Stimulated activated CD4-positive, alpha-beta T cell treated with anti-CD3 and anti-CD28 coated beads, Interleukin-1b, Interleukin-23, amount 100 ng/mL, for 1 hour (primary cell): ENCODE measurements at places on chromosomes 3 and 15.

- DNase-seq: no peak
Observed at GRCh38 chr15:88302373-88302772, 45.8 kb upstream of the NTRK3 start.

DNA sequence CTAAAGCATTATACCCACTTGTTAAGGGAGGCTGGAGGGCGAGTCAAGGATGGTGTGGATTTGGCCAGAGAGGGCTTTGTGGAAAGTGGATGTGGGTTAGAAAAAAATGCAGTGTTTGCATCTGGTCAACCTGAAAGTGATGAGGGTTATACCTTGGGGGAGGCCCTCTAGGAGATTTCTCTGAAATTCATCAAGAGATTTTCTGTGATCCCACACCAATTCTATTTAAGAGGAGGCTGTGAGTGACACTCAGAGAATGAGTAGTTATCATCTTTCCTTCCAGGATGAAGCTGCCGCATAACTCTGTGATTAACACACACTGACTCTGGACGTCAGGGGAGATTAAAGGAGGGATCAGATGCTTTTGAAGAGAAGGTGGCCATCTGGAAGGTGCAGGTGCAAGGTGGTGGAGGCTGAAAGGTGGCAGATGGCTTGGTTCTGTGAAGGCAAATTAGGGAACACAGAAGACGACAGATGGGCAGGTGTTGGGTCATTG is 54.8 kb downstream of the ANAPC13 start:
- DNase-seq: no peak

GRCh38 chr3:177335728-177336127 is 138.4 kb upstream of the TBL1XR1 start:
- DNase-seq: no peak

- no peak for DNase-seq
Observed at GRCh38 chr3:193865339-193865738, 270.6 kb upstream of the HES1 start.

- DNase-seq: no peak
Observed at GRCh38 chr3:122235147-122235546, 51.7 kb downstream of the CASR start.

DNA sequence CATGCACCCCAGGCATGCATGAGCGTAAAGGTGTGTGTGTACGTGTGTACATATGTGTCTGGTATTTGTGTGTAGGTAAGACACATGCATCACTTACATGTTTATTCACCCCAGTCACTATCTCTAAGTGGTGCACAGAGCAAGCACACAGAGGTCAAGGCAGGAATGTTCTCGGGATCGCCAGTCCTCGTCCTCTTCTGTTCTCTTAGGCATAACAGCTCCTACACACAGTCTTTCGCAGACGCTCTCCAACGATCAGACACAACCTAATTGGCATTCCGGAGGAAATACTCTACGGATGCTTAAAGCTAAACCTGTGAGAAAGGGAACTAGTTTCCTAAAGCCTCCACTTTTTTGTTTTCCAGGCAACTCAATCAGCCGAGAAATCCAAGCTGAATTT is 95.9 kb downstream of the ADAMTS17 start:
- DNase-seq: no peak

GRCh38 chr15:64698823-64699222 is 76.6 kb downstream of the RBPMS2 start:
- DNase-seq: no peak

DNA sequence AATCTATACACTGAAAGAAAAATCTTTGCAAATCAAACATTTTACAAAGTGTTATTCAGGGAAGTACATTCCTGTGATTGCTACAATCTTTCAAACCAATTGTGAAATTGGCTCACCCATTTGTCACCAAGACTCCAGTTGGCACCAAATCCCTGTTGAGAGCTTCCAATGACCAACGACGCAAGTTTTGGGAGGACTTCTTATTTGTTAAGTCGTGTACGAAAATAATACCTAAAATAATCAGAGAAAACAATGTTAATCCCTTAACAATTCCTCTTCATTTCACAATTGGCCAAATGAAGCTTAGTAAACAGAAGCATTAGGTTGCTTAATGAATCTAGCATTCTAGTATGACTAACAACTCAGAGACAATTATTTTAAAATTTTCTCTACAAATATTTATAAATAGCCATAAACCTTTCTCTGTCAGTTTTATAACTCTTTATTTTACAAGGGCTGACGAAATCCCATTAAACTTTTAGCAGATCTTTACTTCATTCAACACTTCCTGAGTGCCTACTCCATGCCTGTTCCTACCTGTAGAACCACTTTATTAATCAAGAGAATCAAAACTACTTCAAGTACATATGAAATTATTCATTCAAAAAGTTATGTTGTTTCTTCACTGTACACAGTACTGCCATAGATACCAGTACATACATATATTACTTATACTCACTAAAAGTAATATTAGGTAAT is 24.0 kb upstream of the HGD start:
- no peak for DNase-seq

GRCh38 chr15:45606841-45607240 is 19.7 kb downstream of the BLOC1S6 start:
- DNase-seq: no peak

- DNase-seq: no peak
Observed at GRCh38 chr3:103295974-103296570, 861.3 kb downstream of the ZPLD1 start.

- no peak for DNase-seq
Observed at GRCh38 chr3:196654735-196655090, 15.2 kb downstream of the NRROS start.

DNA sequence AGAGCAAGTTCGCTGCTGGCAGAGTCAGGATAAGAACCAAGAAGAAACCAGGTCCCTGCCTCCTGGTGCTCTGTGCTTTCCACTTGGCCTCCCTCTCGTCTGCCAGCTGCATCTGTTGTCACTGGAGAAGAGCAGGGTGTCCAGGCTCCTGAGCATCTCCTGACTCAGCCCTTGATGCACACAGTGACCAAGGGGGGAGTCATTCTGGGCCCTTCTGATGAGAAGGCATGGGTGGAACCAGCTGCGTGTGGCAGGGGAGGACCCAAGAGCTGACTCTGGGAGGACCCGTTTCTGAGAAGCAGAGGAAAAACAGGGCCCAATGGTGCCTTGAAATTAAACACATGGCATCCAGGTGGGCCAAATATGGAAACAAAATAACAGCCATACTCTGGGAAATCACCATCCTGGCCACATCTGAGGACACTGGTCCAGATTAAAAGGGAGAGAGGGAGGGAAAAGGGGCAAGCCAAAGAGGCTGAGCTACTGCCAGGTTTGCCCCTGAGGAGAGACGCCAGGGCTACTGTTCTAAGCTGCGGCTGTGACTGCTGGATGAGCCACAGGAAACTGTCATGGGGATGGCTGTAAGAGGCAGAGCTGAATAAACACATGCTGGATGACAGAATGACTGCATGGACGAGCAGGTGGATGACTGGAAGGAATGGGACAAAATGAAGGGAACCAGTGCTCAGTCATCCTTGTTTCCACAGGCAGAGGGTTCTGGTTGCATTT is 58.1 kb upstream of the CA12 start:
- DNase-seq: no peak

DNA sequence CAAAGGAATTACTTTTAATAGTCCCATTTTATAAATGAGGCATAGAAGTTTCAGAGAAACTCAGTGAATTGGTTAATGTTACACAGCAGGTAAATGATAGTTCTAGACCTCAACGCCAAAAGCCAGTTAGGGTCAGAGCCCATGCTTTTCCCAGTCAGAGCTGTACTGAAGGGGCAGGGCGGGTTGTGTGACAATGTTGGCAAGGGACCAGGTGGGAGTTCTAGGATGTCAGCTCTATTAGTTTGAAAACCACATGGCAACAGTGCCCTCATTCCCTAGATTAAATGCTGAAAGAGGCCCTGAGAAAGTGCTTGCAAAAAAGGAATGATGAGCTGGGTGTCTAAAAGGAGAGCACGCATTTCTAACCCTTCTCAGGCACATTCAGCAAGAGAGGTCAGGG is 65.4 kb upstream of the EPHB1 start:
- no peak for DNase-seq

GRCh38 chr15:101727186-101727585 is 2.9 kb upstream of the TARS3 start:
- DNase-seq: no peak

DNA sequence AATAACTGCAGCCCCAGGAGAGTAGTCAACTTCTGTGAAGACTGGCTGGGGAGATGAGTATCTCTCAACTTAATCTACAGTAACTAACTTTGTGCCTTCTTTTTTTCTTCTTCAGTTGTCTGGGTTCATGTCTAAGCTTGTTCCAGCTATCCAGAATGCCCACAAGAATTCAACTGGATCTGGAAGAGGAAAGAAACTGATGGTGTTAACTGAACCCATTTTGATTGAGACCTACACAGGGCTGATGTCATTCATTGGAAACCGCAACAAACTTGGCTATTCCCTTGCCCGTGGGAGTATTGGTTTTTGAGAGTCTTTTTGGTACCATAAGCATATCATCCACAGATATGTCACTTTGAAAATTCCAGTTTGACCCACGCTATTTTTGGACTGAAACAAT is 148.7 kb downstream of the TPRG1 start:
- no peak for DNase-seq

- no peak for DNase-seq
Observed at GRCh38 chr3:1355691-1356090, 262.9 kb downstream of the CNTN6 start.

DNA sequence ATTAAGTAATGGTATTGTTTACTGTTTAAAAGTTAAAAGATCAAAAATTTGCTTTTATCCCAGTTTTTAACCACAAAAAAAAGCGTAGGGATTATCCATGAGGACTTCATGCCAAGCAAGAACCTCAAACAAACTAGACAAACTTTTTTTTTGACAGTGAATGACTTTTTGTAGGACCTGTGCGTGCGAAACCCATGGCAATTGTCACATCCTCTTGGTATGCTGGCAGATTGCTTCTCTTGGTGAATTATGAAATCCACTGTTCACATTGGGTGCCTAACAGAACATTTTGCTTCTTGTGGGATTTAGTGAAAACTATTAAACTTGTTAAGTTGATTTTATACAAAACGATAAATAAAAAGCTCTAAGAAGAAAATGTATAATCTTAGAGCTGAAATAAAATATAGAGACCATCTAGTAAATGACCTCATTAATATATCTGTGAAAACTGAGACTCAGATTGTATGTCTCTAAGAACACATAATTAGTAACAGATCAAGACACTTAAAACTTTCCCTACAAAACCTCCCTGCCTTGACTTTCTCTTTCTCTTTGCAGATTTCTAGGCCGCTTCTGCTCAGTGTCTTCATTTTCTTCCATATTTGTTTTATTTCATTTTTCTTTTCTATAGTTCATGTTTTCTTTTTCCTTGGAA is 87.3 kb upstream of the CGNL1 start:
- DNase-seq: no peak

DNA sequence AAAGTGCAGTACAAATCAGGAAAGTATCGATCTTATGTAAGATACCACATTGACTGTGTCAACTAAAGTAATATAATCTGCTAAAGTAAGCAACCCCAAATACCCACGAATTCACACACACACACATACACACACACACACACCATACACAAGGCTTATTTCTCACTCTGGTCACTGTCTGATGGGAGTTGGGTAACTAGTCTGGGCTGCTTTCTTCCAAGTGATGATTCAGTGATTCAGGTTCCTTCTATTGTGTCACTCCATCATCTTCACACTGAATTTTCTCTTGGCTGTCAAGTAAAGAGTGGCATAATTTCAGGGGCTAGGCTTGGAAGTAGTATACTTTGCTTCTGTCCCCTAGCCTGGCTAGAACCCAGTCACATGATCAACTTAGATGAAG is 104.8 kb upstream of the CCDC54 start:
- no peak for DNase-seq

DNA sequence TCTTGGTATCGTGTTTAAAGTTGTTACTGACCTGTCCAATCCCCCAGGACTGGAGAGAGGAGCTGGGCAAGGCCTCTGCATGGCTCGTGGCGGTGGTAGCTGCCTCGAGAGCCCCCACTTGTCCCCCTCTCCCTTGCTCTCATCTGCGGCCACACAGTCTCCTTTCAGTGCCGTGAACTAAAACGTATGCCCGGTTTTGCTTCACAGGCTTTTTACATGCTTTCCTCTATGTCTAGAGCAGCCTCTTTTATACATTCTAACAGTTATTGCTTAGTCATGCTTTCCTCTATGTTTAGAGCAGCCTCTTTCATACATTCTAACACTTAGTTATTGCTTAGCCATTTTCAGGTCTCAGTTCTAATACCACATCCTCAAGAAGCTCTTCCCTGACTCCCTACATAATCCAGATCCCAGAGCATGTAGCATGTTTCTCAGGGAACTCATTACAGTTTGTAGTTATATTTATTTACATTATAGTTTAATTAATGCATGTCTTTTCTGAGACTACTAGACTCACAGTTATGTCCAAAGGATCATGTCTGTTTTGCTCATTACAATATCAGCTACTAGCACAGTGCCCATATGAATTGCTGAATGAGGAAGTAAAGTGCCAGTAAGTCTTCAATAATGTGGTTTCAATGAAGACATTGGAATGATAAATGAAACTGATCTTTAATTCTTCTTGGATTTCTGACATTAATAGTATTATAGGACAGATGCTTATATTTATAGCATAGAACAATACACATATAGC is 66.5 kb upstream of the TBL1XR1 start:
- DNase-seq: no peak

DNA sequence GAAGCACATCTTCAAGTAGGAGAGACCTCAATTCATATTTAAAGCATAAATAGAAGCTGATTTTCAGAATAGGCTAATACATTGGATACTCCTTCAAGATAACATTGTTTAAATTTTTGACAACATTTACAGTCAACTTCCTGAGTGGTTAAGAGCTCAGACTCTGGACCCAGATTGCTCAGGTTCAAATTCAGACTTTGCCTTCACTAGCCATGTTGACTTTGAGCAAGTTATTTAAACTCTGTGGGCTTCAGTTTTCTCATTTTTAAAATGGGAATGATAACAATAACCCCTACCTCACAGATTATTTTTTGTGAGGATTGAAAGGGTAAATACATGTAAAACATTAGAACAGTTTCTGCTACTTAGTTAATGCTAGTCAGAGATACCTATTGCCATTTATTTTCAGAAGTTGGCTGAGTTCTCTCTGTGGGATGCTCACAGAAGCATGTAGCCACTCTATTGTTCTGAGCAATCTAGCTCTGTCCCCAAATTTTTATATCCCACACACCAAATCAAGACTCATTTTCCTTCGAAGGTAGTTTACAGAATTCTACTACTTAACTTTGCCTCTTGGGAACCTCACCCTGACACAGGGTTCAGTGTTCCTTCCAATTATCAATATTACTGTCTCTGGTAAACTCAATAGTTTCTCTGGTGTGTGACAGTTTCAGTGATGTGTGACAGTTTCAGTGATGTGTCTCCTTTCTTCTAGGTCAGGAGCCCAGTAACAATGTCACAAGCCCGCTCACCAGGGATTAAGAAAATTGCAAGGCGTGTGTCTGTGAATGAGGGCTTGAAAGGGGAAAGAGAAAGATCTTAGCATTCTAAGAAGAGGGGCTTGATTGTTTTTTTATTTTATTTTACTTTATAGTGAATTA is 79.4 kb upstream of the OSTN start:
- DNase-seq: no peak

DNA sequence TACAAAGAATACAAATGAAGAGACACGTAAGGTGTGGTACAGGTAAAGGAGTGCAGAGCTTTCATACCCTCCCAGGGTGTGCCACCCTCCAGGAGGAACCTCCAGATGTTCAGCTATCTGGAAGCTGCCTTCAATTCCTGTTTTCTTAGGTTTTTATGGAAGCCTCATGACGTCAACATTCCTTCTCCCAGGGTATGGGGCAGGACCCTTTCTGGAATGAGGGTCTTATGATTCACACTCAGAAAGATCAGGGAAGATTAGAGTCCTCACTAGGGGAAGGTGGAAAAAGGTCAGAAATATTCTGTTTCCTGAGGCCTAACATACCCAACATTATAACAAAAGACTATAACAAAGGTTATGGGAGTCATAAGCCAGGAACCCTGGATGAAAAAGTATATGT is 99.8 kb upstream of the PLCL2 start:
- no peak for DNase-seq
